ENCODE measurements at places on chromosomes 4 and X. TPM values are rescaled to one million over a fixed set of nuclear protein-coding genes. Genes with fewer than 3 reads are reported as not detected.

DNA sequence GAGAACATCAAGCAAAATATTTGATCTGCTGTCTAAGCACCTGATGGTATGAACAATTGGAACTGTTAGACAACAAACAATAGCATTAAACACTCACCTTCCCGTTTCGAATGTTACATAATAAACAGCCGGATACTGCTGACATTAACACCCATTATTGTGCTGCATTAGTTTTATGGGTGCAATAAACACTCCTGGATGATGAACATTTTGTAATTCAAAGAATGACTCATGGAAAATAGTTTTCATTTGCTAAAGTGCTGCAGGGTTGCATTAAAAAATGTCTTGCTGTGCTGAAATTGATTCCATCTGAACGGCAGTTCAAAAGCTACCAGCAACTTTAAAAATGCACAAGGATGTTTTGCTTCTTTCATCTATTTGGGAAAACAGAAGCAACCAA lies 100.8 kb upstream of the SORBS2 start:
- no peak for DNase-seq

- no peak for DNase-seq
Measured at GRCh38 chr4:22458098-22458497, 57.8 kb downstream of the ADGRA3 start.

- no peak for DNase-seq
Measured at GRCh38 chr4:102610007-102610406, 108.8 kb downstream of the NFKB1 start.

- DNase-seq = no peak
Measured at GRCh38 chrX:19627533-19627932, 112.2 kb upstream of the MAP3K15 start.

GRCh38 chr4:101071241-101071640 lies 276.1 kb downstream of the PPP3CA start:
- DNase-seq = no peak

The FGF5 gene
- total RNA-seq = not detected

The ZMAT1 gene
- total RNA-seq = 34.5 TPM

The CHRDL1 gene
- total RNA-seq = 159 TPM

The GPRIN3 gene
- 4.7 TPM for total RNA-seq

The SLC4A4 gene
- total RNA-seq = 5.0 TPM
